ENCODE measurements at places on chromosomes 6 and 20.

GRCh38 chr6:68400396-68400795, 234.7 kb upstream of the ADGRB3 start:
- no peak for DNase-seq

- DNase-seq, result no peak
Observed at GRCh38 chr6:126701676-126702560, 362.0 kb downstream of the CENPW start.

DNA sequence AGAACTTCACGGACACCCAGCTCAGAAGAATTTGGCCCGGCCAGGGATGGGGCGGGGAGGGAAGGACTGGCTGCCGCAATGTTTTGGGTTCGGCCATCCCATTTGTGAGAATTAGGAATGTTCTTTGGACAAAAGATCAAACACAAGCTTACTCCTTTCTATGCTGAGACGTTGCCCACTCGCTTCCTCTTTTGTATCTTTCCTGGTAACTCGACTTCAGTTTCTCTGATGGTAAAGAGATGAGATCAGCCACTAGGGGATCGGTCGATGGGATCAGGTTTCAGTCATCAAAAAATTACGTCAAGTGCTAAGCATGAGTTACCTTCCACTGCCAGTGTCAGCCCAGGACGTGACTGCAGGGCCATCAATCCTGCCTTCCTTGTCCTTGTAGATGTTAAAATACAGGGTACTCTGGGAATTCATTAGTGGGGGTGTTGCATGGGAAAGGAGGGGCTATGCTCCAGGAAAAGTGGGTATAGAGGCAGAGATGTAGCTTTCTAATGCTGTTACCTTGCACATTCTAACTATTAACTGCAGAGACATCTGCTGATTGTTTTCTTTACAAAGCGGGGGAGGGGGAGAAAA, 190.2 kb downstream of the TSHZ2 start:
- no peak for DNase-seq

- DNase-seq, result no peak
Observed at GRCh38 chr6:160132297-160132637, 10.7 kb downstream of the SLC22A1 start.

DNA sequence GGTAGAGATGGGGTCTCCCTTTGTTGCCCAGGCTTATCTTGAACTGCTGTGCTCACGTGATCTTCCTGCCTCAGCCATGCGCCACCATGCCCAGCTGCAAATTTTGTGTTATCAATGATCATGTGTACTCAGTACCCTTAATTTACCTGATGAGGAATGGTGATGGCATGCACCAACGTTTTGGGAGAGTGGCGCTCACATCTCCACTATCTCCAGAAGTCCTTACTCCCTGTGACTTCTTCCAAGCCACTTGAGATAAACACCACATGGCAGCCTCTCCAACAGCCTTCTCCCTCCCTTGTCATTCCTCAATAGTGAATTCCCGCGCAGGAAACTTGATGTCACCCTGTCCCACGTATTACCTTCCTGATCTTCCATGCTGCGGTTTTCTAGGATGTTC, 58.1 kb downstream of the PSMG4 start:
- DNase-seq, result no peak

- DNase-seq, result no peak
Observed at GRCh38 chr6:70151616-70152015, 151.3 kb downstream of the COL9A1 start.

DNA sequence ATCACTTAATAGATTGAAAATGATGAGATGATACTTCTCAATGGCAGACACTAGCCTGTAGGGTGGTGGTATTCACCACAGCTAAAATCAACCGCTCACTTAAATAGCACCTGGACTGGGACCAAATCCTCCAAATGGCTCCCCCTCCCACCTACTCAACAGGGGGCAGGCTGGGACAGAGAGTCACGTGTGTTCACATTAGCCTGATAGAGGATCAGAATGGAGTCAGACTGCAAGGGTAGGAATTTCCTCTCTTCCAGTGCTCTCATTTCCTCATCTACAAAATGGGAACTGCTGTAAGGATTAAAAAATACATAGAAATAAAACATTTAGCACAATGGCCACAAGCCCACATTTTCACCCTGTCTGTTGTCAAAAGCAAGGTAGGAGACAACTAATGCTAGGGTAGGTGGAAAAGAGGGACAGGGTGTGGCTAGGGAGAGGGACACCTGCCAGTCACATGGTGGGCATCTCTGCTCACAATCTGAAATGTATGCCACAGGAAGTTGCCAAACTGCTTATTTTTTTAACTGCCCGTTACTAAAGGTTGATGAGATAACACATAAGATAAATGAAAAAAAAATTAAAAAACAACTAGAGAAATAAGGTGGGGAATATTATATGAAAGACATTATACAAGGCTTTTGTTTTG, 55.3 kb downstream of the BACH2 start:
- DNase-seq, result no peak
